ENCODE measurements at places on chromosomes 11 and 22.

- peak; percentile 63 for DNase-seq
Measured at GRCh38 chr11:126282361-126282735, 545 bp upstream of the TIRAP start.

- no peak for DNase-seq
Measured at GRCh38 chr11:2846056-2846455, 39.5 kb downstream of the CDKN1C start.

DNA sequence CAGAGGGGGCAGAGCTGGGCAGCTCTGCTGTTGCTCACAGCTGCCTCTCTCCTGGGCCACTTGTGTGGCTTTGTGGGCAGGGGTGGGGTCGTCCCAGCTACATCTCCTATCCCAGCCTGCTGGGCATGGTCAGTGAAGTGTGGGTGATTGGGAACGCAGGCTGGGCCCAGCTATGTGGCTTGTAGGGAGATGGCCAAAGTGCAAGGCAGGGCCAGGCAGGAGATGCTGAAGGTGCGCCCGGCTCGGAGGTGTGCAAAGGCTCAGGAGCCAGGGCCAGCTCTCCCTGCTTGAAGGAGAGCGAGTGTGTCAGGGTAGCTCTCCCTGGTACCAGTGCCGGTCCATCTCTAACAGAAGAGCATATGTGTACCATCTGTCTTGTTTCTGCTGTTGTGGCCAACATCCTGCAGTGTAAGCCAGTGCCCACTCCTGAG is 8.4 kb upstream of the RANBP1 start:
- no peak for DNase-seq

GRCh38 chr11:18171377-18172000 is 1.1 kb upstream of the MRGPRX4 start:
- DNase-seq, result peak; percentile 4

GRCh38 chr22:50498322-50498890 is 9.1 kb downstream of the LMF2 start:
- DNase-seq, result peak; percentile 84

DNA sequence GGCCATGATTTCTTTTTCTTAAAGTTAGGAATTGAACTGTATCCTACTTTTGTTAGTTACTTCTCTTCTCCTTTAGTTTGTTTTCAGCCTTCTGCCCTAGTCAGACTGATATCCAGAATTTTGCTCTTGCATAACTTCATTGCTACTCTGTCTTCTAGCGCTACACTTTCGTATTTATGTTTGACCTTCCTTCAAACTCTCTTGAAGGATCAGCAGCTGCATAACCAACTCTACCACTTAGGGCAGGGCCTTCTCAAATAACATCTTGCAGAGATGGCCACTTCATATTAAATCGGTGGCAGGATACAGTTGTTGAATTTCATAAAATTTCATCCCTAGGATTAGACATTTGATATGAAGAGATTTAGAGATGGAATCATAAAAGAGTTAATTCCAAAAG is 43.9 kb downstream of the KDM2A start:
- DNase-seq, result no peak

GRCh38 chr22:30728826-30729225 is 34.2 kb downstream of the OSBP2 start:
- no peak for DNase-seq

DNA sequence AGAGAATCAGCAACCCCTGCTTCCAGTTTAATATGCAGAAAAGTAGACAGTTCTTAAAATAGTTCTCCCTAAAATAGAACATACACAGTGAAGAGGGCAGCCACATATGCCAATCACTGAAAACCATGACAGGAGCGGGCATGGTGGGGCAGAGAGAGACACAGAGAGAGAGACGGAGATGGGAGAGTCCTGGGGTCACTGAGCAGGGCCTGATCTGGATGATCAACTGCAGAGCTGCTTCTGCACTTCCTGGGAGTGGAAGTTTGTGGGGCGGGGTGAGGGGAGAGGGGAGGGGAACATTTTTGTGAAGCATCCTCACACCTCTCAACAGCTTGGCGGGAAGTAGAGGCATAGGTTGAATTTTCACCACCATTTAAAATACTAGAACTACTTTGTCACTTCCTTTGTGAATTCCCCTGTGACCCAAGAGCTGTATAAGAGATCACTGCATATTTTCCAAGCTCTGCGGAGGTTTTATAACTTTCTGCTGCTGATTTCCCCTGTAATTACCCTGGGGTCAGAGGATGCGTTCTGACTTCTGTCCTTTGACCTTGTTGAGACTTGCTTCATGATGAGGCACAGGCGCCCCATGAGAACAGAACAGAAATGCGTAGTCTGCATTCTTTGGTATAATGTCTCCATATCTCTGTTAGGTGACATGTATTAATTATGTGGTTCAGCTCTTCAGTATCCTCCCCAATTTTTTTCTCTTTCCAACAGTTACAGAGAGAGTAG is 419.4 kb downstream of the BRD1 start:
- no peak for DNase-seq

DNA sequence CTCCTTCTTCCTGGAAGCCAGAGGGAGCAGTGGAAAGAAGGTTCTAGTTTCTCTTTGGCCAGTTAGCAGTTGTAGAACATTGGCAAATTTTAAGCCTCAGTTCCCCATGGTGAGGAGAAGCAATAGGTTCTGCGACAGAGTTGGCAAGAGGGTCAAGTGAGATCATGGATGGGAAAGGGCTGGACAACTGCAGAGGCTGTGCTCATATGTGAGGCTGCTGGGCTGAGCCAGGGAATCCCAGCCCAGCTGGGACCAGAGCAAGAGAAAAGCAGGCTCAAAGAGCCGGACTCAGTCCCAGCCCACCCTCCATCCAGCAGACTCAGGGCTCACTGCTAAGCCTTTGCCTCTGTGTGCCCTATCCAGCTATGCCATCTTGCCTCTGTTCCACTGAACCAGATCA is 66.8 kb upstream of the MYOD1 start:
- DNase-seq, result no peak

GRCh38 chr22:19608003-19608690 is 83.9 kb upstream of the CLDN5 start:
- DNase-seq, result no peak

- no peak for DNase-seq
Measured at GRCh38 chr11:13120691-13121090, 111.6 kb downstream of the RASSF10 start.

DNA sequence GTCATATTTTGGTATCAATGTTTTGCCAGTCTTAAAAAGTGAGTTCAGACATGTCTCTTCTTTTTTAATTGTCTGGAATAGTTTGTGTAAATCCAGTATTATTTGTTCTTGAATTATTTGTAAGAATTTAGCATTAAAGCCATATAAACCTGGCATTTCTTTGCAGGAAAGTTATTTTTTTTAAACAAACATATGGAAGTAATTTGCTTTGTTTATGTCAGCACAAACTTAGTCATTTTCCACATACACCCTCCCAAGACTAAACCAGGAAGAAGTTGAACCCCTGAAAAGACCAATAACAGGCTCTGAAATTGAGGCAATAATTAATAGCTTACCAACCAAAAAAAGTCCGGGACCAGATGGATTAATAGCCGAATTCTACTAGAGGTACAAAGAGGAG is 9.1 kb upstream of the CCDC81 start:
- no peak for DNase-seq

GRCh38 chr11:44113572-44113971 is 18.1 kb downstream of the EXT2 start:
- no peak for DNase-seq

GRCh38 chr22:50305923-50306566 is 1.4 kb downstream of the PLXNB2 start:
- no peak for DNase-seq

GRCh38 chr11:119701591-119702549 is 27.1 kb downstream of the NECTIN1 start:
- no peak for DNase-seq

DNA sequence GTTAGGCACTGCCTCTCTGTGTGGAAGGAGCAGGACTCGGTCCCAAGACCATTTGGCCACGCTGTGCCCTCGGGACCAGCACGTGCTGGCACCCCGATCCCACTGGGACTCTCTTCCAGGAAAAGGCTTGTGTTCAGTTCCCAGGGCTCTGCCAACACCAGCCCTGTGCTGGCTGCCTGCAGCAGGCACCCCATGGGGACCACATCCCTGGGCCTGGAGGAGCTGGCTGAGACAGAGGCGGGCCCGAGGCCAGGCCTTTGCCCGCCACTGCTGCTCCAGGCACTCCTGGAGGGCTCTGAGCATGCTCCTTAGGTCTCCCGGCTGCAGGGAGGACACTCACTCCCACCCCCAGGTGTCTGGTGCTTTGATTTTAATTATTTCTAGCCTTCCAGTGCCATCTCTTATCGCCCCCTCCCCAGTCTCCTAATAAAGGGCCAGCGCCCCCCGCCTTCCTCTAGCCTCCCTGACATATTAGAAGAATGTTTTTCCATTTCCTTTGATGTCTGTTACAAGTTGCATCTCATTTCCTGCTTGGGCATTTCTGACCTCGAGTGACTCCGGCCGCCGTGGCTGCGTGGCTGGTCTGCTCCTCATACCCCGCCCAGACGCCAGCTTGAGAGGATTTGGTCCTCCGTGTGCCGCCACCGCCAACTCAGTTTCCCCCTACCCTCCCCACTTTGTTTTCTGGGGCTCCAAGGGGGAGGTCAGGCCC is 14.4 kb downstream of the CDKN1C start:
- no peak for DNase-seq

- DNase-seq, result no peak
Measured at GRCh38 chr11:121670805-121671282, 218.1 kb upstream of the SORL1-AS1 start.

DNA sequence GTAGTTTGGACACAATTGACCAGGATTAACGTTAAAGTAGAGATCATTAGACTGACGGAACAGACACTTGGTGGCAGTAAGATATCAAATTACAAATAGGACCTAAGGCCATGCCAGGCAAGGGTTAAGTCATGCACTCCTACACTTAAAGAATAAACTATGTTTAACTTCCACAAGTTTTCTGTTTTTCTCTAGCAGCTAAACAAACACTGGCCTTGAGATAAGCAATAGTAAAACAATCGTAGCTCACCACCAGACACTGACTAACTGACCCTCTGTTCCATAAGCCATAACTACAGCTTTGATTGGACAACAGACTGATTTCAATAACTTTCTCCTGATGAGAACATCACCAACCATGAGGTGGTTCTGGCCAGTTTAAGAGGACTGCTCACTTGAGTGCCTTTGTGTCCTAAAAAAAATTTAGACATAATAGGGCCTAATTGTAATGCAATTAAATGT is 2.0 kb upstream of the CEP126 start:
- DNase-seq, result no peak

DNA sequence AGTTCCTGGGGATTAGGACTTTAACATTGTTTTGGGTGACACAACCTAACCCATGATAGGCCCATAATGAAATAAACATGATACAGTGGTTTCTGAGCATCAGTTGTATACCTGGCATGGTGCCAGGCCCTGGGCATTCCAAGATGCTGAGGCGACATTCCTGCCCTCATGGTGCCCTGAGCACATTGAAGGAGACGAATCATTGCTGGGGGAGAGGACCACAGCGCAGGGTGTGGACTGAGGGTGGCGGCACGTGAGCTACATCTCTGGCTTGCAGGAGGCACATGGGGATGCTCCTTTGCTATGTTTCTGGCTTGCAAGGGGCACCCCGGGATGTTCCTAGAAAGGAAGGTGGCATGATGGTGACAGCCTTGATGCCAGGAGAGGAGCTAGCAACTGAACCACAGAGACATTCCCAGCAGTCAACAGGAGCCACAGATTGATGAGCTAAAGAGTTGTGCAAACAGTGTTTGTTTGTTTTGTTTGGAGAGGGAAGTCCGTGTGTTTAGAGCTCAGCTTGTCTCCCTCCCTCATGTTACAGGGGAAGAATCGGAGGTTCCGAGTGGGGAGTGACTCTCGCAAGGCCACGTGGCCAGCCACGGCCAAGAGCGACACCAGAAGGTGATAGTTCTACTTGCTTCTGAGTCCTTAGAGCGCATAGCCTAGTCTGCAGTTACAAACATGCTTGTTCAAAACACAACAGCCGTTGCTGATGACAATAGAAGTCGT is 106.4 kb downstream of the MIAT start:
- no peak for DNase-seq

GRCh38 chr11:24134879-24135589 is 361.8 kb upstream of the LUZP2 start:
- no peak for DNase-seq

DNA sequence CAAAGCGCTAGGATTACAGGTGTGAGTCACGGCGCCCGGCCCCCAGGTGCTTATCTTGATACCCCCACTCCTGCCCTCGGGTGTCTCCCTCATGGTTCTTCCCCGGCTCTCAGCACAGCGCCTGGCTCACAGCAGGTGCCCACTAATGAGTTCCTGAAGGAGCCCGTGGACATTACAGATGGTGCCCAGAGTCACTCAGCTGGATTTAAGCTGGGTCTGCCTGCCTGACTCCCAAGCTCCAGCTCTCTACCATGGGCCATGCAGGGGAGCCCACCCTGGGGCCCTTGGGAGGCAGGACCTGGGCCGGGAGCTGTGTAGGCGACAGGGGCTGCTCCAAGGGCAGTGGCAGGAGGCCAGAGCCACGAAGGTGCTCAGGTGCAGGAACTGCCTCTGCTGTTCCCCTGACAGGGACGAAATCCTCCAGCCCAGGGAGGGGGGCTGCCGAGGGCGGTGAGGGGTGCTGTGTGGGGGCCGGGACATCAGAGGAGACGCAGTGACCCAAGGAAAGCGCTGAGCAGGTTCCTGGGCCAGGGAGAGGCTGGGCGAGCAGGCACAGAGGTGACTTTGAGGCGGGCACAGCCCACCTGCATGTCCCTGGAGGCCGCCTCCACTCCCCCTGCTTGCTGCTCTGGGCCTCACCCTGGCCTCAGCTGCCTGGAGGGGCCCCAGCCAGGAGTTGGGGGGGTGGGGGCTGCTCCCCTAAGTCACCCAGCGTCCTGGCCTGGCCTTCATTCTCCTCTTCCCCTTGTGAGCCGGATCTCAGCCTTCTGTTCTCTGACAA is 14.6 kb upstream of the FLRT1 start:
- no peak for DNase-seq

DNA sequence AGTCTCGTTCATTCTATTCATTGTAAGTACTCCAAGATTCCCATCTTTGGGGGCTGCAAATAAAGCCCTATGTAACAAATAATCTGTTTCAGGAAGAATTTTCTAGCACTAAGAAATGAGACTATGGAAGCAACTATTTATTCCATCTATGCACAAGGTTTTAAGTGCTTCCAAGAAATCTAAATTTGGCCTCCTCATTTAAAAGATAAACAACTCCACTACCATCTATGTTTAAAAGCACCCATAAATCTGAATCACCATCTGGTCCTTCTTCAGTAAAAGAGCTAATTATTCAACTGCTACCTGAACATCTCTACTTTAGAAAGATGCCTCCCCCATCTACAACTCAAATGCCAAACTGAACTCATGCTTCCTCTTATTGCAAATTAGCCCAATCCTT is 547.3 kb upstream of the LRRC4C start:
- no peak for DNase-seq
